ENCODE measurements at places on chromosomes 1 and 21. TPM values are rescaled to one million over a fixed set of nuclear protein-coding genes. Genes with fewer than 3 reads are reported as not detected.

The SPOCD1 gene
- 42.2 TPM for total RNA-seq

The LEMD1 gene
- total RNA-seq = not detected

The FAM43B gene
- not detected for total RNA-seq

The C1orf167 gene
- total RNA-seq = 0.28 TPM

The NCDN gene
- 9.7 TPM for total RNA-seq

The TRAPPC10 gene
- 18.1 TPM for total RNA-seq

The HLX gene
- total RNA-seq = 4.3 TPM

The DAP3 gene
- 48.6 TPM for total RNA-seq

The ALG6 gene
- 12.2 TPM for total RNA-seq

The MTARC2 gene
- 0.56 TPM for total RNA-seq

The ASAP3 gene
- total RNA-seq = 18.6 TPM

The LEFTY2 gene
- not detected for total RNA-seq

The CYP4X1 gene
- not detected for total RNA-seq
